ENCODE measurements at places on chromosomes 4 and X. TPM values are rescaled to one million over a fixed set of nuclear protein-coding genes. Genes with fewer than 3 reads are reported as not detected.

- no peak for DNase-seq
Observed at GRCh38 chr4:158819942-158820786, 51.3 kb downstream of the FNIP2 start.

GRCh38 chr4:35364321-35364870, 879.9 kb downstream of the ARAP2 start:
- DNase-seq, result no peak

- no peak for DNase-seq
Observed at GRCh38 chrX:77527233-77528001, 80.2 kb downstream of the FGF16 start.

- DNase-seq, result no peak
Observed at GRCh38 chr4:55358246-55358645, 12.2 kb downstream of the SRD5A3 start.

Gene HS3ST1
- total RNA-seq, result 0.47 TPM

Gene DNASE1L1
- total RNA-seq, result 20.5 TPM

Gene NUDT11
- total RNA-seq, result 0.65 TPM

Gene PNMA5
- total RNA-seq, result 0.17 TPM

Measured in activated naive CD8-positive, alpha-beta T cell treated with anti-CD3 and anti-CD28 coated beads, Interleukin-2, amount 10 ng/mL, durations not matched to agents 7 days and 5 days (primary cell).